ENCODE measurements at places on chromosomes 6 and 20.

DNA sequence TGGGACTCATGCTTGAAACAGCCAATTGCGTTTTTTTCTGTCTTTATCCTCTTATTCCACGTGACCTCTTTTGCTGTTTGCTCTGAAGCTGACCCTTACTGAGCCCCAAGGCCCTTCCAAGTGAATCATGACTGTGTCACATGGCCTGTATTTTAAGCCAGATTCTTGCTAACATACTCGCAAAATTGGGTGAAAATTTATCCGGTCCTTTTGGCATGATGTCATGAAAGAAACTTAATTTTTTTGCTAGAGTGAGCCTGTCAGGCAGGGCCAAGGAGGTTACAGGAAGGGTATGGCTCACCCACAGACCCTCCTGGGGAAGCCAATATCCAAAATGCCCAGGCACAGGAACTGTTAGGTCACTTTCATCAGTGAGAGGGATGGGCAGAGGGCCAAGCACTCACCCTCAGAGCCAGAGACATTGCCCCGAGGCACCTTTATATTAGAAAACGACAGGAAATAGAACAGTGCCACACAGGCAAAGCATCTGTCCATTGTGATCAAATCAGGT is 296.7 kb downstream of the CDH26 start:
- peak; percentile 47 for DNase-seq

- no peak for DNase-seq
Measured at GRCh38 chr6:282867-283416, 9.3 kb upstream of the DUSP22 start.

- no peak for DNase-seq
Measured at GRCh38 chr6:129009851-129010250, 126.9 kb downstream of the LAMA2 start.

DNA sequence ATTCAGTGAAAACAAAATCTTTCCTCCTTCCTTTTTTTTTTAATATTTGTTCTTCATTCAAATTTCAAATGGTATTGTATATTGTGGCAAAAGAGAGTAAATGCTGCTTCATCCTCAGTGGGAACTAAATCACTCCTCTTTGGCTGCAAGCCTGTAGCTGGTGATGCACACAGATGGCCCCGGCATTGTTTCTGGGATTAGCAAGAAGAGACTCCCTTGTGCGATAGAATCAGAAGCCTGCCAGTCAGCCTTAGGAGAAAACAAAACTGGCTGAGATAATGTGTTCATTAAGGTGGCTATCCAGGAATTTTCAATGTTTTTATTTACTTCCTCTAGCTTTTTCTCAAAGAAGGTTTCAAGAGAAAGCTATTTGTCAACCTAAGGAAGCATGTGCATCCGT is 20.7 kb upstream of the ELOVL2 start:
- no peak for DNase-seq

- no peak for DNase-seq
Measured at GRCh38 chr6:102742028-102742427, 1348.5 kb downstream of the GRIK2 start.

GRCh38 chr6:139888681-139889122 is 514.3 kb upstream of the CITED2 start:
- DNase-seq = no peak

GRCh38 chr6:792662-793061 is 99.7 kb upstream of the EXOC2 start:
- no peak for DNase-seq

DNA sequence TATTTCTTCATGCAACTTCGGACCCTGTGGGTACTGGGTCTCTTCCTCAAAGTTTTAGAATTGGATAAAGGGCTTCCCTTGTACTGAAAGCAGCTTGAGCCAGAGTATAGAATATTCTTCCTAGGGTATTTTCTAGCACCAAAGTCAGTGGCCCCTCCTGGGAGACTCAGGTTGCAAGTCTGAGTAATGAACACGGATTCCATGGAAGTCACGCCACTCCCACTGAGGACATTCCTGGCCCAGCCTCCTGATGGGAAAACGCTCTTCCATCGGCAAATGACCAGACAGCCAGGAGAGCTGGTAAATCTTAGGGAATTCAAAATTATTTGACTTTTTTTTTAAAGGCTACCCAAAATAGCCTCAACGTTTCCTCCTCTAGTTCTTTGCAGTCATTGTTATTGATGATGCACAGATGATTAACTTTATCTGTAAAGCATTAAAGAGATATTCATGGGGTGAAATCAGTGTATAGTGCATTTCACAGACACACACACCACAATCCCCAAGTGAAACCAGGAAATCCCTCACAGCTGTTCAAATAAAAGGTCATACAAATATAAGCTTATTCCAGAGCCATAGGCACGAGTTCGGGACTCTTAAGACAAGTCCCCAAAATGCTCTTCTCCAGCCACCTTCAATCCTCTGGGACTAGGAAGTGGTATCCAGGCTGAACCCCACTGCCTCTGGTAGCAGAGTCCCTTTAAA is 248.8 kb downstream of the SOD2 start:
- DNase-seq = no peak

DNA sequence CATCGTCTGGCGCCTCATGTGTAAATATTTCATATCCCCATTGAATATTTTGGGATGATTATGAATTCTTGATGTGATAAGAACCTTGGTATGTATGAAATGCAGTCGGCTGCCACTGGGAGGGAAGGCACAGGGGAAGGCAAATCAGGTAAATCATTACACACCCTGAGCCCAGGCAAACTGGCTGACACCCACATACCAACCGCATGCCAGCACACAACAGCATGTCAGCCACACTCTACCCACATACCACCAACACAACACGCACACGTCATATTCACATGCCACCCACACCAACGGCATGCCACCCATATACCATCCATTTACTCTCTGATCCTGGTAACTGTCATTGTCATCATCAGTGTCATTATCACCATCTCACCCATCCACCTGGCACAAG is 28.3 kb upstream of the MDGA1 start:
- no peak for DNase-seq

DNA sequence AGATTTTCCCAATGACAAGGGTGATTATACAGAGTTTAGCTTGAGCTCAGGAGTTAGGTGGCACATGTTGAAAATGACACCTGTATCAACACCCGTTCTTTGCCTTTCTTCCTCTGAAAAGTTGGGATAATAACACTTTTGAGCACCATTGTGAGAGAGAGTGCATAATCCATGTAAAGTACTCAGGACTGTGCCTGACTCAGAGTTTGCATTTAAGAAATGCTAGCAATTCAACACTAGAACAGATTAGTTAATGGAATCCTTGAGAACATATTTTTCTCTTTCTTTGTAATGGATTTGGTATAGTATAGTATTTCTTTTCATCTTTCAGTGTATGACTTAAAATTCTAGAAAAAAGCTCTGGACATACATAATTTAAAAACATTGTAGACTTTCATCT is 449.2 kb downstream of the GJA1 start:
- no peak for DNase-seq

DNA sequence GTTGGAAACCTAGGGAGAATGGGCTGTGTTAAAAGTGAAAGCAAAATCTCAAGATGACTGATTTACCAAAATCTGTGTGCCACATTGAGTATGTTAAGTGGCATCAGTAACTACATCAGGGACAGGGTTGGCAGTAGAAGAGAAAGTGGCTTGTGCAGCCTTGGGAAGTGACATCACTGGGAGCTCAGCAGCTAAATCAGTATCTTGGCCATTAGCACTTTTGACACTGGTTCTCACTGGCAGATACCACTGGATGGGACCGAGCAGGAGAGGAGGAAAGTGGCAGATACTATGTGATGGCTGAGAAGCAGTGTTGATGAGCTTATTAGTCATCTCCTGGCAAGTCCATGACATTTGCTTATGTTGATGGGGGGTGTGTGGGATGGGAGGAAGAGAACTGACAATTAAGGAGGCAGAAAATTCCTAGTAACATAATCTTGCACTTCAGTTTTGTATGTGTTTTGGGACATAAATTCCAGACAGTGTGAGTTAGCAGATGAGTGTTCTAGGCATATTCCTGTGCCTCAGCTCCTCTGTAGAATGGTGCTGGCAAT is 322.2 kb downstream of the SOX4 start:
- DNase-seq = no peak

DNA sequence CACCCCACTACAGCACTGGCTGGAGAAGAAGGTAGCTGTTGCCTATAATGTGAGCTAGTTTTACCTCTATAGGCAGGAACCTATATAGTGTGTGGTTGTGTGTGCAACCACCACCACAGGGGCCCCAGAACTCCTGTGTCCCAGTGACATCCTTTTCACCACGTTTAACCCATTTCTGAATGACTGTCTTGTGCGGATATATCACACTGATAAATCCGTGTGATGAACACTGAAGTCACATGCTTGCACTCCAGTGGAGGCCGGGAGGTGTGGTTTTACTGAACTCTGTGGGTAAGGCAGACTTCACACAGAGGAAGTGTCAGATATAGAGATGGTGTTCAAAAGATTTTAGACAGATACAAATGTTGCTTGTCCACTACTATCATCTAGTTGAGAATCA is 32.5 kb downstream of the SDHAF4 start:
- no peak for DNase-seq

GRCh38 chr6:53701333-53702218 is 36.0 kb upstream of the KLHL31 start:
- DNase-seq = no peak
